CD8-positive, alpha-beta memory T cell (primary cell): ENCODE measurements at places on chromosomes 6 and 20. TPM values are rescaled to one million over a fixed set of nuclear protein-coding genes. Genes with fewer than 3 reads are reported as not detected.

The LY6G6F gene
- total RNA-seq, result not detected

The FOXS1 gene
- not detected for total RNA-seq

DNA sequence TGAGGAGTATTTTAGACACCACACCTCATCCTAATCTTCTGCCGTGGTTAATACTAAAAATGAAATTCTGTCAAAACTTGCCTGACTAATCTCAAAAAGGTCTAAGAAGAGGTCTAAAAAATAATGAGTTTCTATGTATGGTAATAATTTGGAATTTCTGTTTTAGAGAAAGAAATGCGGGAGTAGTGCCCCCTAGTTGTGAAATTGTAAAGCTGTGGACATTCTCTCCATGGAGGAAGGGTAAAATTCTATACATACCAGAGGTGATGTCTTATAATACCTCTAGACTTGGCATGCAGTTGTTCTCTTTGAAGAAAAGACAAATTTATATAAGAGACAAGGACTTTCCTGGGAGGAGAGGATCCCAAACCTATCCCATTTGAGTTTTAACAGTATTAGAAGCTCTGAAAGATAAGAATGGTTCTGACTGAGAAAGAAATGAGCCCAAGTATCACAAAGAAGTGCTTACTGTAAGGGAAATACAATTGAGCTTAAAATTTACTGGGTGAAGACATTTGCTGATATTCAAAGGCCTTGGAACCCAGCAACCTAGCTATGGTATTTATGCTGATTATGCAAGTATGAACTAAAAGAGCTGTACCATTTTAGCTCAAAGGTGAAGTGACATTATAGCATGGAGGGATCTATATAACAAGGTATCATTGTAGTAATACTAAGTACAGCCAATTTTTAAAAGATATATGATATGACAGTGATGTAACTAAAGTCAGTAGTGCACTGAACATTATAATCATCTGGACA lies 5.1 kb upstream of the EPHA7 start:
- no peaks in the 10 kb centered on the region for H3K36me3 ChIP-seq
- H3K4me3 ChIP-seq, result no peak overlapping the region
- no peak overlapping the region for H3K27ac ChIP-seq

The HLA-DOA gene
- 6.7 TPM for total RNA-seq

The TMEM170B gene
- 2.7 TPM for total RNA-seq
